Non-pigmented ciliary epithelial cell (primary cell): ENCODE measurements at places on chromosomes 6 and 20.

DNA sequence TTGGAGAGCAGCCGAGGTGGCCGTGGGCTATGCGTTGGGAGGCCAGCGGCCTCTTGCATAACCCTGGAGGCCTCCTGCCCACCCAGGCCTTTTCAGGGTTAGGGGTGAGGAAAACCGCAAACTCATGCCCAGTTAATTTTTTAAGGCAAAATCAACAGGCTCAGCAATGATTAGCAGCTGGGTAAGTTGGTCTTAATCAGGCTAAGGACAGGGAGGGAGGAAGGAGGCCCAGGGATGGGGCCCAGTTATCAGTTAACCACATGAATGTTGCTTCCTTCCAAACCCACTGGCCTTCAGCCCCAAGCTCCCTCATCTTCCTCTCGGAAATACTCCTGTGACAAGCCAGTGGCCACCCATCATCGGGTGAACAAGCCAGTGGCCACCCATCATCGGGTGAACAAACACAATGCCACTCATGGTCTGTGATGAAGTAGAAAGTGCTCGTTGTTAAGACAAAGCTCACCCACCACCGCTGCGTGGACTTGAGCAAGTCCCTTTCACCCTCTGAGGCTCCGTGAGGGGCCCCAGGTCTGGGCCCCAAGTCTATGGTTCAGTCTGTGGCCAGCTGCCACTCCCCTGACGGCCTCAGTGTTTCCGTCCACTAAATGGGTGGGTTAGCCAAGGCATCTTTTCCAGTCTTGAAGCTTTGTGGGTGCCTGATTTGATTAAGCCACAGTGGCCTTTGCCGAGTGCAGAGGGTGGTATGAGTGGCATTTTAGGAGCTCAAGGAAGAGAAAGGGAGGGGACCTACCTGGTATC lies 39.4 kb downstream of the HNF4A start:
- no peak for DNase-seq

DNA sequence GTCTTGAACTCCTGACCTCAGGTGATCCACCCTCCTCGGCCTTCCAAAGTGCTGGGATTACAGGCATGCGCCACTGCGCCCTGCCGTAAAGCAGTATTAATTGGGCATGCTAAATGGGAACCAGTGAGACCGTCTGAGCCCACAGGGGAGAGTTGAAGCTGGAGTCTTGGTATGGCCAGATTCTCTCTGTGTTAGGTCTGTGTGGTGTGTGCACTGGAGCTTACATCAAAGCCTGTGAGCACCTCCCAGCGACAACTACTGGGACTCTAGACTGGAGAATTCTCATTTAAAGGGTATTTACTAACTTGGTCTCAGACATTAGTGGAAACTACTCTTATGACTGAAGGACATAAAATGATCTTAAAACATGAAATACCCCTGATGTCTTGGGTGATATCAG lies 8.5 kb upstream of the SLC22A2 start:
- DNase-seq: no peak

DNA sequence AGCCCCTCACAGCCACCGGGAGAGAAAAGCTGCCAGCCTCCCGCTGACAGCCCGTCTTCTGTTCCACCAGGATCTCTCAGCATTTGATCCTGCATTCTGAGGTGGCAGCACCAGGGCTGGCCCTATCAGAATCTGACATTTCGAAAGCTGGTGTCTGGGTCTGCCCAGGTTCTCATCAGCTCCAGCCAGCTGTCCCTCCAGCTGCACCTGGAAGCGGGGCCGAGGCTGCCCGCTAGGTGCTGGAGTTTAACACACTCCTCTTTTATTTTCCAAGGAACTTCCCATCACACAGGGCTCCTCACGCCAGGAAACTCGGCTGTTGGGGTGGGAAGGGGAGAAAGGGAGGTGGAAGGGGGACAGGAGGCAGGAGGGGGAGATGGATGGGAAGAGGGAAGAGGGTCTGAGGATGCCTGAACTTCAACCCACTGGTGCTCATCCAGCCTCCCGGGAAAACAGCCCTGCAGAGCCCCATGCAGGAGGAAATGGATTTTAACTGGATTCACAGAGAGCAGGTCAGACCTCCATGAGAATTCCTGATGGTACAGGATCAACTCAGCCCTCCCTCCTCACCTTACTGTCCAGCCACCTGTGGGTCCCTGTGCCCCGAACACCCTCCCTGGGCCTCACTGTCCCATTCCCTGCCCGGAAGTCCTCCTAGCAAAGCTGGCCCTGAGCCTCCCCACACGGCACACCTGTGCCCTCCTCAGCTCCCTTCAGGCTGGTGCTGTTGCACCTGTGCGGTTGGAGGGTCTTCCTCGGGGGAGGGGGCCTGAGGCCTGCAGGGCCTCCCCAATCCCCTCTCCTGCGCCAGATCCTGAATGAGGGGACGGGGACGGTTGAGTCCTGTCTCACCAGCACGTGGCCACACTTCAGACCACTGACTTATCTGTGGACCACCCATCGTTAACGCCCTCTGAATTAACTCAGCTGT lies 3.9 kb upstream of the LSM14B start:
- no peak for DNase-seq

DNA sequence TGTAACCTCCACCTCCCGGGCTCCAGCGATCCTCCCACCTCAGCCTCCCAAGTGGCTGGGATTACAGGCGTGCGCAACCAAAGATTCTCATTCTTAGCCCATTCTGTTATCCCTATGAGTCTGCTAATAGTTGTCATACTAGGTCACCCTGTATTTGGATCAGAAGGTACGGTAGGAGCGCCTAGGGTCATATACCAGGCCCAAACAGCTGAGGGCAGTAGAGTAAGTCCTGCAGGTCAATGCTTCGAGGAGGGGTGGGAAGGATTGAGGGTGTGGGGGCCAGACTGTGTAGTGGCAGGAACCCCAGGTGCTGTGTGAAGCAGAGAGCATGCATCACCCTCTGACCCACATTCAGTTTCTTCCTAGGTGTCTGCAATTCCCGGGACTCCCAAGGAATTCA lies 22.7 kb upstream of the POU5F1 start:
- no peak for DNase-seq

DNA sequence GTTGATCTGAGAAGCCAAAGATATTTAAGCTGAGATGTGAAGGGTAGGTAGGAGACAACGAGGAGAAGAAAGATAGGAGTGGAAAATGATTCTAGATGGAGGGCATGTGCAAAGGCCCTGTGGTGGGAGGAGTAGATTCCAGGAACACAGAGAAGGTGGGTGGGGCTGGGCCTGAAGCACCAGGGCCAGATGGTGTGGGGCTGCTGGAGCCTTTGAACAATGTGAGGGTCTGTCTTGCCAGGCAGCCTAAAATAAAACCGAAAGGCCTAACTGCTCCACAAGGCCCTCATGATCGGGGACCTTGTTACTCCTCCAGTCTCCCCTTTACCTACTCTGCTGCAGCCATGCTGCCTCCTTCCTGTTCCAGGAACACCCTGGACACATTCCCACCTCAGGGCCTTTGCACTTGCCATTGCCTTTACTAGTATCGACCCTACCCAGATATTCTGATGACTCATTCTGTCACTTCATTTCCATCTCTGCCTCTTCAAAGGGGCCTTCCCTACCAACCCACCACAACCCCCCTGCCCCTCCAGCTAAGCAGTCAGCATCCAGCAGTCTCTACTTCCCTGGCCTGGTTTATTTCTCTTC lies 20.0 kb downstream of the FAM110A start:
- DNase-seq: no peak

GRCh38 chr6:52394251-52394666 lies 25.9 kb upstream of the EFHC1 start:
- DNase-seq: no peak

DNA sequence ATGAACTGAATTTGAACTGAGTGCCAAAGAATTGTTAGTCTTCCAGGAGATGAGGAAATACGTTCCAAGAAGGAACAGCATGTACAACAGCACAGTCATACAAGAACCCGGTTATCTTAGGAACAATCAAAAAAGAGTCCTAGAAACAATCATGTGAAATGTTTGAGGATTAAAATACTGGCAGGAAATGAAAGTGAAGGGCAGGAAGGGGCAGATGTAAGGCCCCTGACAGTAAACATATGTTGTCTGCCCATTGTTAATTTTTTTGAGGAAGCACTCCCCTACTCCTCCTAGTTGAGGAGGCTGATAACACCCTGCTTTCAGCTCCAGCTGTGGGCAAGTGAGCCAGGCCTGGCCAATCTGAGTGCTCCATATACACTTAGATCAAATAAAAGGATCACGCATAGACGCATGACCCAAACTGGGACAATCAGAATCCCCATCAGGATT lies 220.9 kb downstream of the HACE1 start:
- DNase-seq: no peak

- DNase-seq: no peak
Measured at GRCh38 chr20:39358052-39358451, 395.9 kb downstream of the DHX35 start.

GRCh38 chr6:158068893-158069799 lies 87.5 kb downstream of the SYNJ2 start:
- DNase-seq: no peak

- peak; percentile 11 for DNase-seq
Measured at GRCh38 chr6:125584468-125584939, 164.9 kb upstream of the HEY2 start.

GRCh38 chr6:39092124-39092523 lies 22.9 kb downstream of the SAYSD1 start:
- no peak for DNase-seq

DNA sequence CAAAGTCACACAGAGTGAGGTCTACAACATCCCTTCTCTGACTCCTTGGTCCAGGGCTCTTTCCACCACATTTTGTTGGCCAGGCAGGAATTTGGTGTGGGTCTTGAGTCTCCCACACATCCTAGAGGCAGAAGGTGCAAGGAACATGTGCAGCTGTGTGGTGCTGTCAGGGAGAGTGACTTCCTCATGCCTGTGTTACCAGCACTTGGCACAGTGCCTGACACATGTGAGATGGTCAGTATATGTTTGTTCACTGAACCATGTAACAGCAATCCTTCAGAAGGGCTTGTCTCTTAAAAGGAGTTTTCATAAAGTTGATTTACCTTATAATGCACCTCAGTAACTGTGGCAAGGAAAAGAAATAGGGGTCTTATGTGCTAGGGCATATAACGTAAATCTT lies 168.5 kb downstream of the CDC5L start:
- no peak for DNase-seq

DNA sequence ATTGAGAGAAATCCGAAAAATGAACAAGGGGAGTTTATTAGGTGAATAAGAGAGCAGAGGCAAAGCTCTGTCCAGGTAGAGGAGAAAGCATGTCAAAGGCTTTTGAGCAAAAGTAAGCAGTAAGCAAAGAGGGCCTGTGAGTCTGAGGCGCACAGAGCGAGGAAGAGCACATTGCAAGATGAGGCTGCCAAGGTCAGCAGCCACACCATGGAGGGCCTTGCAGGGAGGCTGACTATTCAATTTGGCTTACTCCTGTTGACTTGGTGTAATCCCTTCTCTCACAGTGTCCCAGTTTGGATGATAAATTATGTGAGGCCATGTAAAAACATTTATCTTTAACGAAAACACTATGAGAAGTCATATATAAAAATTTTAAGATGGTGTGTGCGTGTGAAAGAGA lies 32.4 kb downstream of the SESN1 start:
- DNase-seq: no peak

GRCh38 chr6:99592900-99593299 lies 13.7 kb upstream of the PRDM13 start:
- no peak for DNase-seq

DNA sequence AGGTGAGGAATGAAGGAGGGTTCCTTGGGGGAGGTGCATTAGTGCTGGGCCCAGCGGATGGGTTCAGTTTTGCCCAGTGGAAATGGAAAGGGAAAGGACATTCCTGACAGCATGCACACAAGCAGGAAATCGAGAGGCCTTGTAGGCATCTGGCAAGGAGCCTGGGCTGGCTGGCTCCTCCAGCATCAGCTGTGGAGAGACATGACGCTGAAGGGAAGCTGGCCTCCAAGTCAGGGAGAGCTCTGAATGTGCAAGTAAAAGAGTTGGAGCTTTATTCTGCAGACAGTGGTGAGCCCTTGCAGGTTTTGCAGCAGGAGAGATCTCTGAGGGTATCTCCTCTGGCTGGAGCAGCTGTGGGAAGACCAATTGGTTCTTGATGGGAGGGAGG lies 154.3 kb downstream of the MRPL14 start:
- no peak for DNase-seq

DNA sequence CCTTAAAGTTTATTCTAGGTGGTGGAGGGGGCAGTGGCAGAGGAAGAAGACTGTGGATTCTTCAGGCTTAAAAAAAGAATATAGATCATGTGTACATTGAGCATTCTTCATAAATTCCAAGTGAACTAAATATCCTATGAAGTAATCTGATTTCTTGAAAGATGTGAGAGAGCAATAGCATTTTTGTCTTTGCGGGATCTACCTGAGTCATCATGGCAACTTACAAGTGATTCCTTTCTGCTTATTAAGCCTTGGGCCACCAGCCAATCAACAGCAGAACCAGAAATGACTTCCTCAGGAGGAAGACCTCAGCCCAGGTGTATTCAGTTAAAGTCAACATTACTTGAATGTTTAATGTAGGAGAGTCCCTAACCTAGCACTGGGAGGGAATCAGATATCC lies 756.9 kb downstream of the TFAP2A start:
- peak; percentile 56 for DNase-seq

GRCh38 chr20:14189794-14190402 lies 147.5 kb downstream of the FLRT3 start:
- no peak for DNase-seq
